ENCODE measurements at places on chromosomes 5 and 9.

- DNase-seq, result no peak
Measured at GRCh38 chr5:122262103-122262502, 49.9 kb upstream of the SNCAIP start.

DNA sequence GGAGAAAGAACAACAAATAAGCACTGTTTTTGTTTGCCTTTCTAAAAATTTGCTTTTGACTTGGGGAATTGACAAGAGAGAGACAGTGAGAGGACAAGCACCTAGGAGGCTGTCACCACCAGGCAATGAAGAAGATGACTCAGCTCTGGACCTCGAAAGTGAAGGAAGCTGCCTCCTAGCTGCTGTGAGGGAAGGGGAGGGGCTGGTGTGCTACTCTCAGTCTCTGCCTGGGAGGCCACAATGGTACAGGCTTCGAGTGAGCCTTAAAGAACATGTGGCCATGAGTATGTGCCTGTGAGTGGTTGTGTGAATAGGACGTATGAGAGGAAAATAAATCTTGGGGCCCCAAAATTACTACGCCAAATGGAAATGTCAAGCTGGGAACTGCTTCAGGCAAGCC is 7.1 kb upstream of the PLK2 start:
- no peak for DNase-seq

- no peak for DNase-seq
Measured at GRCh38 chr5:180594311-180595045, 3.2 kb upstream of the SCGB3A1 start.

- DNase-seq, result no peak
Measured at GRCh38 chr5:153767221-153768188, 271.2 kb downstream of the FAM114A2 start.

DNA sequence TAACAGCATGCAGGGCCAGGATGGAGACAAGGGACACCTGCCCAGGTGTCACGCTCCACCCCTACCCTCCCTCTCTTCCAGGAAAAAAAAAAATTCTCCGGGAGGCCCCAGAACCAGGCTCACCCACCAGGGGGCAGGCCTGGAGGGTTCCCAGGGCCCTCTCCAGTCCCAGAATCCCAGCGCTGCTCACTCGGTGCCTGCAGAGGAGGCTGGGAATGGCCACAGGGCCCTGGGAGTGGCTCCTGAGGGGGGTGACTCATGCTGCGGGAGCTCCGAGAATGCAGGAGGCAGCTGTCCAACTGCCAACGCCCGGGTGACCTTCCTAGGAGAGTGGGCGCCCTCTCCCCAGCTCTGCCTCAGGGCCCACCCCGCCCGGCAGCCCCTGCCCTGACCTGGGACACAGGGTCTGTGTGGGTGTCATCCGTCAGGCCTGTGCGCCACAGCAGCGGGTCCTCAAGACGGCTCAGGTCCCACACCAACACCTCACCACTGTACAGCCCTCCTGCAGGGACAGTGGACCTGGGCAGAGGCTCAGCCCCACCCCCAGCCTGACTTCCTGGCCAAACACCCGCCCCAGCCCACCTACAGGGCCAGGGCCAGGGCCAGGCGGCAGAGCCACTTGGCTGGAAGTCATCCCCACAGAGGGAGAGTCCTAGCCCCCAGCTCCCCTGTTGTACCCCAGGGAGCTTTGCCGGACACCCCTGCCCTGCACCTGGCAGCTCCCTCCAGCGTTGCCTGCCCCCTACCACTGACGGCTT is 21.2 kb downstream of the DYNC2I2 start:
- DNase-seq, result no peak

- no peak for DNase-seq
Measured at GRCh38 chr5:157362012-157362411, 96.1 kb downstream of the CYFIP2 start.

DNA sequence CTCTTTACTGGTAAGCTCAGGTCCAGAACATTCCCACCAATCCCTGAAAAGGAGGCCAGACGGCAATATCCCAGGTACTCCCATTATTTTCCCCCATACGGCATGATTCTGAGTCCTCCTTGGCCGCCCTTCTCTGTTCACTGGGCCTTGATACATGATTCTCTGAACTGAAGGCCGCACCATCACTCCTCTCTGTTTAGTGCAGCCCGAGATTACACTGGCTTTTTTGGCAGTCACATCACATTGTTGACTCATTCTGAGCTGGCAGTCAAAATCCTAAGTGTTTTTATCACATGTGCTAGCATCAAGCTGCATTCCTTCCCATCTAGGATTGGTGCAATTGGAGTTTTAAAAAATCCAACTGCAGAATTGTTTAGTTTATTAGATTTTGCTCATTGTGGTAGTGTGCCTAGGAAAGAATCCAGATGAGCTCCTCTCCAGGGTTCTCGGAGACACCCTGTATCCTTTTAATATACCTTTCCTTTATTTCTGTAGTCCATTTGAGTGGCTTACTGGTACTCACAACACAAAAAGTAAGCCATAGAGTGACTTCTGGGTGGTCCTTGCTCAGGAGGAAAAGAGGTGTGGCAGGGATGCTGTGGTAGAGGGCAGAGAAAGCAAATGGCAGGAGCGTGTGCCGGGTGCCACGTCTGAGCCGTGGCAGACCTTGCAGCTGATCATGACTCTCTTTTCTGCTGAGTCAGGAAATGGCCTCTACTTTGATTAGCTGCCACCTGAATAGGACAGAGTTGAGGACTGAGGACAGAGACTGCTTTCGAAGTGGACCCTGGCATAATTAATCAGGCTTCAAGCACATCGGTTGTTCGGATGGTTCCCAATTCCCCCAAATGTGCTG is 121.1 kb upstream of the IL12B start:
- DNase-seq, result no peak

DNA sequence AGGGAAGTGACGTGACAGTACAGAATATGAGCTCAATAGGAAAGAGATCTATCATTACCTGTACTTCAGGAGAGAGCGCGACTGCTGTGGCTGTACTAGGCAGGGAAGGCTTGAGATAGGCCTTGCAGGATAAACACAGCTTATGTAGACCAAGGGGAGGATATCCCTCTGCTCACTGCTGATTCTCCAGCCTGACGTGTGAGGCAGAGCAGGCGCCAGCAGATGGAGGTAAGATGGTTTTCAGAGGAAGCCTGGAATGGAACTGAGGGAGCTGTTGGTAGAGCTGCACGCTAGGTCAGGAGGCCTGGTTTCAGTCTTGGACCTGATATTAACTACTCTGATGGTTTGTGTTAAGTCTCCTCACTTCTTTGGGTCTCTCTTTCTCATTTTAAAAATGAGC is 291.4 kb downstream of the YTHDC2 start:
- DNase-seq, result no peak

GRCh38 chr9:119959846-119960545 is 590.8 kb upstream of the BRINP1 start:
- DNase-seq, result no peak

- no peak for DNase-seq
Measured at GRCh38 chr5:63685454-63685853, 276.8 kb downstream of the HTR1A start.

GRCh38 chr9:133991214-133991921 is 756 bp downstream of the VAV2 start:
- no peak for DNase-seq

GRCh38 chr5:96605144-96605837 is 56.9 kb upstream of the CAST start:
- no peak for DNase-seq

- no peak for DNase-seq
Measured at GRCh38 chr5:115342590-115343377, 46.3 kb upstream of the CCDC112 start.

DNA sequence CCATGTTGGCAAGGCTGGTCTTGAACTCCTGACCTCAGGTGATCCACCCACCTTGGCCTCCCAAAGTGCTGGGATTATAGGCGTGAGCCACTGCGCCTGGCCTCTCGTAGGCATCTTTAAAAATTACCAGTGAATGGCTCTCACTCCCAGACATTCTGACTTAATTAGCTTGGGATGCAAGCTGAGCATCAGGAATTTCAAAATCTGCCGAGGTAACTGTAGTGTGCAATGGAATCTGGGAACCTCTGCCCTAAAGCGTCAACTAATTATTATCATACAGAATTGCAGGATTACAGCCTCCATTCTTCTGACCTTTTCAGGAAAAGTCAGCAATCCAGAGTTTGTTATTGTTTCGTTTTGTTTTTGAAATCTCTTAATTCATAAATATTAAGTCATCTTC is 213.4 kb upstream of the DMAC1 start:
- DNase-seq, result no peak

GRCh38 chr5:151631941-151632340 is 40.8 kb upstream of the FAT2 start:
- DNase-seq, result no peak

GRCh38 chr5:141780240-141780951 is 97.8 kb downstream of the PCDH1 start:
- DNase-seq, result no peak

DNA sequence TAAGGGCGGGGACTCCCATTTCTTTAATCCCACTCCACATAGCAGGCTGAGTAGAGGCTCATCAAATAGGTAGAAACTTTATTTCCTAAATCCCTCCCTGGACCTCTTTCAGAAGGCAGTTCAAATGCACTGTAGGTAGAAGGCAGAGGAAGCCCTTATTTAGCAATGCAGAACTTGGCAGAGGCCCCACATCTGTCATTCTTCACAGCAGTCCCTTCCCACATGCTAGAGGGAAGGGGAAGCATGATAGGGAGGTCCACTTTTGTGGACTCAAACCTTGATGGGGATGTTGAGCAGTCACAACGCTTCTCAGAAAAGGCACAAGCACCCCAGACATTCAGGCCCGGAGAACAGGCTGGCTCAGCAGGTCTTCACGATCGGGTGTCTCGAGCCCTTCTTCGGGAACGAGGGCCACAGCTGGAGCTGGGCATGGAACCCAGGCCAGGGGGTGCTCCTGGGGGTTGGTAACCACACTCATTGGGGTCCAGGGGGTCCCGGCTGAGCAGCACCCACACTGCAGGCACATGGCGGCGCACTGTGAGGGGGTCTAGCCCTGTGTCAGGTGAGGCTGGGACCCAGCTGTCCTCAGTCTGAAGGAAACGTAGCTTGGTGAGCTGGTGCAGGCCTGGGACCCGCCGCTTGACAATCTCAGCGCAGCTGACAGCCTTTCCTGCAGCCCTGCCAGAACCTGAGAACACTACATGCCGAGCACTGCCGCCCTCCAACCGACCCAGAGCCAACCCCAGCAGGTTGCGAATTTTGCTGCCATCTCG is 1.3 kb downstream of the RPP25L start:
- no peak for DNase-seq

GRCh38 chr5:179906795-179907555 is 722 bp downstream of the TBC1D9B start:
- DNase-seq, result peak; percentile 21

- no peak for DNase-seq
Measured at GRCh38 chr5:55072666-55073065, 29.8 kb upstream of the GZMA start.

DNA sequence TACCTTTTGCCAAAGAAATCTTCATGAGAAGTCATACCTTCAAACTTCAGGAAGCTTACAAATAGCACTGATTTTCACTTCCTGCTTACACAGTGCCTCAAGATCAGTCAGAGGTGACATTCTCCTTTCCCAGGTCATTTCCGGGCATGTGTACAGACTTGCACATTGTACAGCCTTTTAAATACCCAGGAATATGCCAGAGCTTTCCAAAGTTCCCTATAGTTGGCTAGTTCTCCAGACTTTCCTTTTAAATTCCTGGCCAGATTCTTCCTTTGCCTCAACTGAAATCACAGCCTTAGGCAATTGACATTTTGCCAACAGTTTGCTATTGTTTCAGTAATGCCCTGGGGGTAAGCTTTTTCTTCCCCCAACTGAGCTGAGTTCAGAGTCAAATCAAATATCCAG is 47.2 kb downstream of the RFX3 start:
- no peak for DNase-seq

GRCh38 chr5:124355928-124356327 is 390.5 kb downstream of the ZNF608 start:
- DNase-seq, result no peak

DNA sequence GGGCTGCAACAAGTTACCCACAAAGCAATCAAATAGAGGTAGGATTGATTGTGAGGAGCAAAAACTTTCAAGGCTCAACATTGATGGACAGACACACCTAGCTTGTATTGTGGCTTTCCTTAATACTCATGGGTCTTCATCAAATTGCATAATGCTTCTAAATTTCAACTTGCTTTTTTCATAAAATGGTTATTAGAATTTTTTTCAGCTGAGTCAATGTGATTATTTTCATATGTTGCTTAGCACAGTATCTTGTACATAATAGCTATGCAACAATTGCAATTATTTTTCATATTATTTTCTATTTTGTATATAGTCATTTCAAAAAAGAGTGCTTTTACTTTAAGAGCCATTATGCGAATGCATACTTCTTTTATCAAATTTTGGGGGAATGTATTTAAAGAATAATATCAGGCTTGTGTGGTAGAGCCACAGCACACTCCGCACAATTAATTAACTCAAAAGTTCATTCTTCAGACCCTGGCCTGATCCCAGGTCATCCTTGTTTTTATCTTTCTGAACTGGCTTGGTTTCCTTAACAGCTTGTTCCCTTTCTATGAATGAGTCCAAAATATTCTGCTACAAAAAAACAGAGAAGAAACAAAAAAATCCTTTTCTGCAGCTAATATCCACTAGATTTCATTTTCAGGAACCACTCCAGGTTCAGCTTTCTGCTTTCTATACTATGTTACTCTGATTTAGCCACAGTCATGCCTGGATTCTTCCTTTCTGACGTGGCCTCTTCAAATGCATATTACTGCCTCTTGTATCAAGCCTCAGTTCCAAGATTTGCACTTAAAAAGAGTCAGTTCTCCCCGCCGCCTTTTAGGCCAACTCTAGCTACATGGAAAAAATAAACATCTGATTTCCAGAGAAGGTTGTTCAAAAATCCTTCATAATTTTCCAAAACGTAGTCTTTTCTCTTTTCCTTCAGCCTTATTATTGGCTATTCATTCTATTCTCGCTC is 45.3 kb upstream of the CDH9 start:
- DNase-seq, result no peak

GRCh38 chr5:72233835-72234234 is 86.2 kb downstream of the MRPS27 start:
- no peak for DNase-seq

- no peak for DNase-seq
Measured at GRCh38 chr5:149575131-149575530, 6.2 kb upstream of the ARHGEF37 start.

Measured in stimulated activated CD4-positive, alpha-beta T cell treated with anti-CD3 and anti-CD28 coated beads, Interleukin-12 subunit alpha, Interleukin-12 subunit beta, amount 100 ng/mL, for 4 hours (primary cell).